ENCODE measurements at places on chromosomes 3 and 15.

DNA sequence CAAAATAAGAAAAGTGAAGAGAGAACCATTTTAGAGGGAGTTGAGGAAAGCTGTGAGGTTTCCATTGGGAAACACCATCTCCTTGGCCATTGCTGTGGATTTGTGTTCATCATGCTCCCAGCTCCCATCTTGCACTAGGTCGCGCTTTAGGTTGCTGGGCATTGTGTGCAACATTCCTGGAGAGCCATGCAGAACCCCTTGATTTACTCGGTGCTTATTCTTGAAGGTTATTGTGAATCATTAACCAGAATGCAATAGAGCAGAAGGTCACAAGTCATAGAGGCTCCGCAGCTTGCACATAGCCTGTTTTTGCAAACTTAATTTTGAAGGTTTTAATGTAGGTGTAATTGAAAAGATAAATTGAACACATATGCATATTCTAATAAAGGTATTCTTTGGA, 239.2 kb upstream of the IL12A start:
- no peak for DNase-seq

GRCh38 chr3:46900356-46900755, 22.8 kb downstream of the PTH1R start:
- no peak for DNase-seq

- no peak for DNase-seq
Measured at GRCh38 chr15:50880651-50881114, 27.8 kb upstream of the AP4E1 start.

DNA sequence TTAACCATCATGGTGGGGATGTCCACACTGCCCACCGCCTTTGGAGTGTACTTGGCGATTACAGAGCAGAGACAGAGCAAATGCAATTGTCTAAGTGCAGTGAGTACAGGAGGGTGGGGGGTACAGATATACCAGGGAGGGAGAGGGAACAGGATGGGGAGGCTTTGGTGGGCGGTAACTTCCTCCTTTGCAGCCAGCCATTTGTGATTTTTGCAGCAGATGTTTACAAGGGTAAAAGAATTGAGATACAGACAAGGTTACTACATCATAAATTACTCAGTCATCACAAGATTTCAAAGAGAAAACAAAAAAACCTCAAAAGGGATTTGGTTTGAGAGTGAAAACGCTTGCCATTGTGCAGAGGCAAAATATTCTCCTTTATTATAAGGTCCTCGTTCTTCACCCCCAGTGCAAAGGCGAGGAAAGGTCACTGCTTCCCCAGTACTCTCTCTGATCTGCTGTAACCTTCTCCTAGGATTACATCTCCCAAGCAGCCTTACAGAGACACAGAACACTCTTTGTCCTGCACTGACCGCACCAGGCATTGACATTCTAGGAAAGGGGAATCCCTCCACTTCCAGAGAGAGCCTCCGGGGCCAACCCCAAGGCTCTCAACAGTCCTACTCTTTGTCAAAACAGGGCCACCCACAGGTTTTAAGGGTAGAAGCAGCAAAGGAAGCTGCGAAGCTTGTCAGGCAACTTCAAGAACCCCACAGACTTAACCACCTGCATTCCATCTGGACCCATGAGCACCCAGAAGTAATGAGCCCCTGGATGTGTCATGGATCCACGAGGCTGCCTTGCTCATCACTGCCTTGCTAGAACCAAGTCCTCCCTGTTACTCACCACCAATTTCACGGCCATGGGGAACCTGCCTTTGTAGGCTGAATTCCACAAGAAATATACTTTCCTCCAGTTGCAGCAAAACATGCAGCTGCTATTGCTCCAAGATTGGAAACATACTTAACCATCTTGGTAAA, 117.3 kb downstream of the ADAMTS17 start:
- no peak for DNase-seq

- no peak for DNase-seq
Measured at GRCh38 chr3:129966876-129967275, 7.6 kb upstream of the TRH start.

GRCh38 chr15:29939404-29939803, 117.1 kb upstream of the TJP1 start:
- DNase-seq = no peak

DNA sequence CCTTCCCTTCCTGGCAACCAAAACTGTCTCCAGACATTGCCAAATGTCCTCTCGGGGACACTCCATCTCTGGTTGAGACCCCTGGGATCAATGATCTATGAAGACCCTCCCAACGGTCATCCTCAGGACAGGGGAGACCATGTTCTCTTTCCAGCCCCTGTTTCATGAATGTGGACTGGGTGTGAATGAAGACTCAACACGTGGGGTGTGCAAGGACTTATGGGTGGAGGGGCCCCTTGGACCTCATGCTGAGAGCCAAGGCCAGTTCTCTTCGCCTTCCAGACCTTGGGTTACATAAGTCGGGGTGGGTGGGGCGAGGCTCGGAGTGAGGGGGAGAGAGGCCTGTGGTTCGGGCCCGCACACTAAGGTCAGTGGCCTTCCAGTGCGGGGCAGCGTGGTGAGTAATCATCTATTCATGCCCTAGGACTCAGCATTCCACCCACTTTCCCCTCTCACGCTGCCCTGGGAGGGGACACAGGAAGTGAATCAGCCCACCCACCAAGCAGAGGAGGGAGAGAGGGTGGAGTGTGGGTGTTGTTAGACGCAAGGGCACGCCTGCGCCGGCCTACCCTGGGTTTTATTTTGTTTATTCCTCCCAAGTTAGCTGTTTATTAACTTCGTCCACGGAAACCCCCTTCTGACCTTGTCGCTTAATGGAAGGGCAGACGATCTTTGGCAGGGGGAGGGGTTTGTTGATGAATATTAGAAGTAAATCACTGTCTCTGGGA, 6.7 kb downstream of the PAQR5 start:
- no peak for DNase-seq

GRCh38 chr3:103403191-103403590, 968.4 kb downstream of the ZPLD1 start:
- no peak for DNase-seq

DNA sequence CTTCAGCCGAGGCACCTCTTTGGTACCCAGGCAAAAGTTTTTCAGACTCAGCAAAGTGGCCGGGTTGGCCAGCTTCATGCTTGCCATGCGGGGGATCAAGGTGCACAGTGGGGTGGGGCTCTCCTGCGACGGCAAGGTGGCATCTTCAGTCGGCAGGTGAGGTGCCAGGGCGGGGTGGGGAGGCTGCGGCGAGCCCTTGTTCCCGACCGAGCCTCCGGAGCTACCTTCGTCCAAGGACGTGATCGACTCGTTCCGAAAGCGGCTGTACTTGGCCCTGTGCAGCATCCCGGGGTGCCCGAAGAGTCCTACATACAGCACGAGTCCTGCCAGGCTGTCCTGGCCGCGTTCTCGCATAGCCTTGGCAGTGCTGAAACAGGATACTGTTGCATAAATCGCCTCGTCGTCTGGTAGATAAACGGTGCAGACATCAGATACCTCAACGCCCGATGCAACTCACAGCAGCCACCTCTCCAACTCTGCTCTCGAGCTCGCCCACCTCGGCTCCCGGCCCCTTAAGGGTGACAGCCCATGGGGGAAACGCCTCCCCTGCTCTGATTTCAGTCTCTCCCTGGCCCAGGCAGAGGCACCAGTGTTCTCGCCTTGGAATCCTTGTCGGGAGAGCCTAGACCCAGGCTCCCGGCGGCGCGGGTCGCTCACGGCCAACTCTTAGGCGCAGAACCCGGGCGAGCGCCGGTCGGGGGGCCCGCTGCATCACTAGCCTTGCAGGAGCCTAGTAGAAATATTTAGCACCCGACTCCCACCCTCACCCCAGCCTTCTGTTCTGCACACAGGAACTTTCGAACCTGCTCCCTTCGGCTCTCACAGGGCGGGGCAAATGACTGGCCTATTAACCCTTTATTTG, 826 bp downstream of the SHC4 start:
- DNase-seq = no peak
